T-helper 2 cell treated with Interferon-gamma antibody and Interleukin-4, amounts not matched to agents 100 ng/mL and 5 ng/mL, for 36 hours (primary cell): ENCODE measurements at places on chromosomes 3 and 15. TPM values are rescaled to one million over a fixed set of nuclear protein-coding genes. Genes with fewer than 3 reads are reported as not detected.

Gene ETV5
- 0.16 and 0.23 TPM in 2 replicates for total RNA-seq

Gene TATDN2
- 76.8 and 80.4 TPM in 2 replicates for total RNA-seq

Gene TM4SF18
- not detected in 2 replicates for total RNA-seq

Gene PLAAT1
- total RNA-seq = not detected in 2 replicates

Gene GP5
- total RNA-seq = 1.0 and 1.1 TPM in 2 replicates

Gene P2RY12
- not detected in 2 replicates for total RNA-seq

Gene HHLA2
- 2.0 and 2.5 TPM in 2 replicates for total RNA-seq
